EH (cell line): ENCODE measurements at places on chromosomes 11 and 22.

- DNase-seq: peak; percentile 6
These were observed 25.6 kb downstream of the ANKRD42 start for GRCh38 chr11:83219095-83219494.

DNA sequence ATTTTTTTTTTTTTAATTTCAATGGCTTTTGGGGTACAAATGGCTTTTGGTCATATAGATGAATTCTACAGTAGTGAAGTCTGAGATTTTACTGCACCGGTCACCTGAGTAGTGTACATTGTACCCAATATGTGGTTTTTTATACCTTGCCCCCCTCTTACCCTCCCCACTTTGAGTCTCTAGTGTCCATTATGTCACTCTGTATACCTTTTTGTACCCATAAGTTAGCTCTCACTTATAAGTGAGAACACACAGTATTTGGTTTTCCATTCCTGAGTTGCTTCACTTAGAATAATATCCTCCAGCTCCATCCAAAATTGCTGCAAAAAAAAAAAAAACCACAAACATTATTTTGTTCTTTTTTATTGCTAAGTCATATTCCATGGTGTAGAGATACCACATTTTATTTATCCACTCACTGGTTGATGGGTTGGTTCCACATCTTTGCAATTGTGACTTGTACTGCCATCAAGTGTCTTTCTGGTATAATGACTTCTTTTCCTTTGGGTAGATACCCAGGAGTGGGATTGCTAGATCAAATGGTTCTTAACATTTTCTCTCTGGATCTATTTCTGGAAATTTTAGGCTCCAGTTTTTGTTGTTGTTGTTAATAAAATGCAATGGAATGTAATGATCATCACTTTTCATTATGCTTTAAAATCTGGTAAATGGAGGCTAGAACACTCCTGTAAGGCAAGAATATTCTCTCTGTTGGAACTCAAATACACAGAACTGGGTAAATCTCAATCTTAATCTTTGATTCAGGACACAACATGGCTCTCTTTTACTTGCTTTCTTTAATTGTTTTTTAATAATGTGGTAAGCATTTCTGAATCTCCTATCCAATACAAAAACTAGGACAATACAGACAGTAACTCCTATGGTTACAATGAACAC lies 10.3 kb downstream of the NEAT1 start:
- peak; percentile 69 for DNase-seq

GRCh38 chr11:84566671-84567070 lies 1060.5 kb downstream of the DLG2 start:
- DNase-seq: no peak

DNA sequence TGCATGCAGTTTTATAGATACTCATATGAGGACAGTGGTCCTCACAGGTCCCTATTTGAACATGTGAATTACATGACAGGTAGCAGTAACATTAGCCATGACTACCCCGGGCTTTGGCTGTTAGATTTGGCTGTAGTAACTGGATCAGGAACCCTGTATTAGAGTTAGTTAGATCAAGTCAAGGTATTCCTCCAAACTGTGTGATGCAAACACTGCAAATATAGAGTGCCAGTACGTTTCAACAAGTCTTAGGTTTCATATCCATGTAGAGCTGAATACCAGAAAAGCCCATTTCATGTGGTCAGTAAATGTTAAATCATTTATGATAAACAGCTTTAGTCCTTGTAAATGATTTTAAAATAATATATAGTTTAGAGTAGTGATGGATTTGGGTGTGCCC lies 29.5 kb upstream of the PITPNB start:
- no peak for DNase-seq

GRCh38 chr22:33898121-33898520 lies 22.2 kb downstream of the LARGE1 start:
- DNase-seq: no peak

DNA sequence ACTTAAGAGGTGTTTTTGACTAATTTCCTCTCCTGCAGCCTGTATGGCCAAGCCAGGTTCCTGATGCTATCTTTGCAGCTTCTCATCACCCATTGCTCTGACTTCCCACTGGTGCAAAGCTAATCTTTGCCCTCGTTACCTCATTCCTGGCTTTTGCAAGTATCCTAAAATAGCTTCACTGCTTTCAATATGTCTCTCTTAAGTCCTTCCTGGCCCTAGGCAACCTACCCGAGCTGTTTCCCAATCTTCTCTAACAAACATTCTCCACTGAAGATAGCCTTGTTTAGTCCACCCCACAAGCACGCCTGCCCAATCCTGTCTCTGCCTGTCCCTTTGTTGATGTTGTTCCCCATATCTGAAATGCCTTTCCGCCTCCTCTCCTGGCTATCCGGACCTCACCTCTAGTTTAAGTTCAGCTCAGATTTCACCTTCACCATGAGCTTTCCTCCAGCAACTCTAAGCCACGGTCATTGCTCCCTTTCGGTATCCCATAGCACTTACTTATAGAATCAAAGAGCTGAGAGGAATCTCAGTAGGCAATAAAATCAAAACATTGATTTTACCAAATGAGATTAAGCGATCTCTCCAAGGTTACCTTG lies 30.1 kb upstream of the CECR2 start:
- DNase-seq: no peak

DNA sequence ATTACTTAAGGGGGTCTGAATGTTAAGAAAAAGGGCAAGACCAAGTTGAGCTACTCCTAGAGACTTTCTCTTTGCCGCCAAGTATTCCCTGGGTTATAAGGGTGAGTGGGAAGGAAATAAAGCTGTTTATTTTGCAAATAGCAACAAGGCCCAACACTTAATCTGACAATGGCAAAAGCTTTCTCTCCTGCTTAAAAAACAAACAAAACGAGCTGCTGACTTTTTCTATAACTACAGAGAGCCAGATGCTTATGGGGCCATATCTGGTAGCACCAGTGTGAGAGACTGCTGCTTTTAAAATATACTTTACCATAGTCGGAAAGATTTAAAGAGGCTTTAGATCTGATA lies 2.3 kb upstream of the KDM2A start:
- no peak for DNase-seq

DNA sequence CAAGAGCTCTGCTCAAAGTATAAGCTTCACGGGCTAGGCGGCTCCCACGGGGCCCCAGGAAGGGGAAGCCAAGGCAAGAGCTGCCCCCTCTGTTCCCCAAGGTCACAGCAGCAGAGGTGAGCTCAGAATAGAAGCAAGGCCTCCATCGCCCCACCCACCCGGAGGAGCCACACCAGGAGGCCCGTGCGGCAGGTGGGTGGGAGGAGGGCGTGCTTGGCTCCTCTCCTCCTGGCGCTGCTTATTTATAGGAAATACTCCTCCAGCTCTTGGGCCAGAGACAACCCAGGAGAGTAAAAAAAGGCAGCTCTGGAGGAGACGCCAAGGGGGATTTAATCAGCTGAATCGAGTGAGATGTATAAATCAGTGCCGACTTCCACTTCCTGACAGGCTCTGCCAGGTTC lies 87.8 kb downstream of the FEZ1 start:
- DNase-seq: no peak

- DNase-seq: no peak
These were observed 670 bp downstream of the NEFH start for GRCh38 chr22:29480512-29481264.

DNA sequence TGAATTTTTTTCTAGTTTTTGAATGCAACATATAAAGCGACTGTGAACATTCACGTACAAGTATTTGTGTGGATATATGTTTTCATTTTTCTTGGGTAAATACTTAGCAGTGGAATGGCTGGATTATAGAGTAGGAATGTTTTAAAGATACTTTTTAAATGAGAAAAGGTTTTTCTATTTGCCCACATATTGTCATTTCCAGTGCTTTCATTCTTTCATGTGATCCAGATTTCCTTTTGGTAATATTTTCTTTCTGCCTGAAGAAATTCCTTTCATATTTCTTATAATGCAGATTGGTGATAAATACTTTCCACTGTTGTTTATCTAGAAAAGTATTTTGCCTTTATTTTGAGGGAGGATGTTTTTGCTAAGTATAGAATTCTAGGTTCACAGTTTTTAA lies 7.9 kb downstream of the DDB2 start:
- DNase-seq: peak; percentile 20

DNA sequence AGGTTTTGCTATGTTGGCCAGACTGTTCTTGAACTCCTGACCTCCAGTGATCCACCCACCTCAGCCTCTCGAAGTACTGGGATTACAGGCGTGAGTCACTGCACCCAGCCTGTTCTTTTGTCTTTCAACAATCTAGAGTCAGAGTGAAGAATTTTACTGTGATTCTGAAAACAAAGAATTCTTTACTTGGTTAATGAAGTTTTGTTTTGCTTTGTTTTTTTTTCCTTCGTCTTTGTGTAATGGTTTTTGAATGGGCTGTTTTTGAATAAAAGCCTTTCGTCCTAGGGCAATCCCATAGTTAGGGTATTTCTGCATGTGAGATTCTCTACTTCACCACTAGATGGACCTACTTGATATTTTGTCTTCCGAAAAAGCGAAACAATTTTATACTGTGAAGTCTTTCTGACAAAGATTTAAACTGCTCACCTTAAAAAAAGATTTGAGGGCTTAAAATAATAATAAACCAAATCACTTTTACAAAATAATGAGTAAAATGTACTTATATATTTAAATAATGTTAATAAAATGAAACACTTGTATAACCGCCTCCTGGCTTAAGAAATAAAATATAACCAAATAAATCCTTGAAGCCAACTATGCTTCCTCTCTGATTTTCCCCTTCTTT lies 43.4 kb upstream of the SC5D start:
- DNase-seq: peak; percentile 49

GRCh38 chr22:42645341-42645937 lies 3.8 kb downstream of the CYB5R3 start:
- DNase-seq: no peak

GRCh38 chr11:29809121-29809520 lies 207.7 kb downstream of the KCNA4 start:
- DNase-seq: no peak

GRCh38 chr11:85423316-85423715 lies 203.8 kb downstream of the DLG2 start:
- no peak for DNase-seq

DNA sequence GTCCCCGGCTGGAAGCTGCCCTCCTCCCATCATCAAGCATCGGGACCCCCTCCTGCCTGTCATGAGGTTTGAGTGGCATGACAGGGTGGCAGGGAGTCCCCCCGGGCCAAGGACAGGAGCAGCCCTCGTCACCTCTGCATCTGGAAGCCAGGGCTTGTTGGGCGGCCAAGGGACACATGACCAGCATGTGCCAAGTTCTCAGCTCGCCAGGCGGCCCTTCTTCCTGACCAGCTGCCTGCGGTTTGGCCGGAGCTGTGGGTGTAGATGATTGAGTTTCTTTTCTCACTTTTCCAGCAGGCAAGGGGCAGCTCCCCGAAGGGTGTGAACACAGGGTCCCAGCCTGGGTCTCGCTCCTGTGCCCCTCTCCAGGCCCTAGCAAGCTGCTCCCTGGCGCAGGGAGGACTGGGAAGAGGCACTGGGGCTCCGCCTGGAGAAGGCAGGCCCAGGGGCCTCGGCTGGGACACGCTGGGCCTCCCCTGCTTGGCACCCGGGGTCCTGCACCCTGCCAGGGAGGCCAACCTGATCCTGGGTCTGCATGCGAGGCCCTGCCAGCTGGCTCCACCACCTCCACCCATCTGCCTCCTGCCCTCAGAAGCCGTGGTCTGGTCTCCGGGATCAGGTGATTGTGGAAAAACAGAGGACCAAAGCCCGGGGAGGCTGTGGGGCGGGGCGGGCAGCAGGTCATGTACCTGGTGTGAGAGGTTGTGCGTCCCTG lies 13.4 kb downstream of the ARHGAP8 start:
- DNase-seq: no peak

DNA sequence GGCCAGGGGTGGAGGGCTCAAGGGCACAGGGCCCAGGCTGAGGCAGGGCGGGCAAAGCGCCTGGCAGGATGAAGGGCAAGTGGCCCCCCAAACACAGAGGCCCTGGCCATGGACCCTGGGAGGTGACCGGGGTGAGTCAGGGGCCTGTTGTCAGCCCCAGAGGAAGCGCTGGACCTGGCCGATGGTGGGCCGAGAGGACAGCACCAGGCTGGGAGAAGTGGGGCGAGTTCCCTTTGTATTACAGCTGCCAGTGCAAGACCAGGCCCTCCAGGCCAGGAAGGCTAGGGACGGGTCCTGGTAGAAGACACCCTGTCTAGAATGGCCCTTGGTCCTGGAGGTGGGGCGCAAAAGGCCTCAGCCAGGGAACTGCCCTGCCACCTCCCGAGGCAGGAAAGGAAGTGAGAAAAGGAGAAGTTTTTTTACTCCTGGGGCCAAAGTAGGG lies 12.8 kb downstream of the CXCR5 start:
- no peak for DNase-seq

DNA sequence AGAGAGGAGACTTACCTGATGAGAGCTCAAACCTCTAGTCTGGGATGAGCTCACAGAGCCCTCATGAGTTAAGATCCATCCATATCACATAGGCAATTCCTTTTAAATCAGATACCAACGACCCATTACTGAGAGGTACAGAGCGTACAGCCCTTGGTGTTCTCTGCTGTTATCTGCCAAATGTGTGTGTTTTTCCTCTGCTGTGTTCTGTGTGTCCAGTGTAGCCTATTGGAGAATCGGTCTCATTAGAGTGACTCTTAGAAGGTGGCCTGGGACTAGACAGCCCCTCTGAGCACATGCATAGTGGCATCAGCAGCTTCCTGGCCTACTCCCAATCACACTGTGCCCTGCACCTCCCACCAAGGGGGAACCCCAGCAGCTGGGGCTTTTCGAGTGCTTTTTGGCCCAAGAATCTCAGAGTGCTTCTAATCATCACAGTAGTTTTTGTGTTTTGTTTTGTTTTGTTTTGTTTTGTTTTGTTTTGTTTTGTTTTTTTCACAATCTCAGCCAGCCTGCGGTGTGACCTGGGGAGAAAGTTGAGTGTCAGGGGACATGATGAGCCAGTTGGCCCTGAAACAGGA lies 25.4 kb downstream of the TP53AIP1 start:
- no peak for DNase-seq

DNA sequence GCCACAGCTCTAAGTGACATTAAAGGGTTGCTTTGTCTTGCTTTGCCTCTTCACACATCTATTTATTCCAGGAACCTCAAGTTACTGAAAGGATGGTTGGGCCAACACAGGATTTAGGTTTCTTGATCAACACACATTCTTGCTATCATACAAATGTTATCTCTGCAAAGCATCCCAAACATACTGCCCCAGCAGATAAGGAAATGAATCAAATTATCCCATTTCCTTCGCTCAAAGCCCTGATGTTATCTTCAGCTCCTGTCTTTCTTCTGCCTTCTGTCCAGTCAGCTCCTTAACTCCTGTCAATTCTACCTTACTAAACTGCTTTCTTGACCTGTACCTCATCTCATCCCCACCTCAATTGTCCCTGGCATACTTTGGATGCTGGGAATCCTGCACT lies 355.9 kb upstream of the TENM4 start:
- DNase-seq: no peak

DNA sequence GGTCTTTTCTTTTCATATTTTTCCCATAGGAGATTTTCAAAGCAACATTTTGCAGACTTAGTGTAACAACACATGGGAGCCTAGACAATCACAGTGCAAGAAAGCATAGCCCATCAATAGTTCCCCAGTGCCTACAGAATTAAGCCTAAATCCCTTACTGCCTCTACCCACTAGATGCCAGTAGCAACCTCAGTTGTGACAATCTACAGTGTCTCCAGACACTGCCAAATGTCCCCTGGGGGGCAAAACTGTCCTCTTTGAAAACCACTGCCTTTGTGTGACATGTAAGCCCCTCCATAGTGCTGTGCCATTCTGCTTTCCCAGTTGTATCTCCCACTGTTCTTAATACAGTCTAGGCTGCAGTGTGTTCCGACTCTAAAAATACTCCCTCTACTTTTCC lies 1329.0 kb downstream of the LRRC4C start:
- no peak for DNase-seq

GRCh38 chr11:75198278-75198973 lies 42.1 kb upstream of the TPBGL start:
- DNase-seq: no peak
